ENCODE measurements at places on chromosomes 7 and 10.

- DNase-seq = no peak
These were observed 11.6 kb downstream of the TMEM273 start for GRCh38 chr10:49176310-49177268.

GRCh38 chr10:43219848-43220247, 47.0 kb downstream of the RASGEF1A start:
- no peak for DNase-seq

DNA sequence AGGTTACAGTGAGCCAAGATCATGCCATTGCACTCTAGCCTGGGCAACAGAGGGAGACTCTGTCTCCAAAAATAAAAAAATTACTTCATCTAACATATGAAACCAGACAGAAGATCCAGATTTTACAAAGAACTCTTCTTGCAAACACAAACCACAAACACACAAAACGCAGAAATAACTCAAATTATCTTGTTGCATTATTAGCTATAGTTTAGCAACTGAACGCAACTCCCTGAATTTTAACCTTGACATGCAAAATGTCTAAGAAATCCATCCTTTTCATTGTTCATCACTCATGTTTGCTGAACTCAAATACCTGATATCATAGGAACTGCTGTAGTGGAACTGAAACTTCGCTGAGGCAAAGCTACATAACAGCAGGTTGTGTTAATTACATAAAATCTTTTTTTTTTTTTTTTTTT, 64.1 kb downstream of the MICU1 start:
- DNase-seq = no peak

DNA sequence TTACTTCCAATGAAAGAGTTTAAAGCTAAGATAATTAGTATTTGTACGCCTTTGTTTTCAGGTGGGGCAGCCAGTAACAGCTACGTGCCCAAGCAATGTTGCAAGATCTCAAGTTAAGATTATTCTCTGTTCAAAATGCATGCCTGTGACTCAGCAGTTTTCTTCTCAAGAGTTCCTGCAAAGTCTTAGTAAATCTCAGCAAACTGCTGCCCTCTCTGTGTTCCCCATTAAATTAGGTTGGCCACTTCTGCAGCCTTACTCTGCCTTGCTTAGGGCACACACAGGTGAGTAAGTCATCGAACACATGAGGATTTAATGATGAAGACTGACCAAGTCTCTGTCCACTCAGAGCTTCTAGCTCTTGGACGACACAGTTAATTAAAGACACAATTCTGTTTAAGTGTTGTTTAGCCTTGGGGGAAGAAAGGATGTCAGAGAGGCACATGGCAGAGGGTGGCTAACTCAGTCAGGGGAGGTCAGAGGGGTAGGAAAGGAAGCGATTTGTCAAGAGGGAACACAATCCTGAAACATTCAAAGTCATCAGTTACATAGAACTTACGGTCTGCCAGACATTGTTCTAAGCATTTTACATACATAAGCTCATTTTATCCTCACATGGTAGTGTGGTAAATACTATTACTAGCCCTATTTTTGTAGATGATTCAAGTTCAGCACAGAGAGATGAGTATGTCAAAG, 20.2 kb upstream of the SLC35G1 start:
- DNase-seq = no peak

- DNase-seq = no peak
These were observed 784.7 kb upstream of the AUTS2 start for GRCh38 chr7:68813551-68814080.

GRCh38 chr7:51114501-51114900, 202.1 kb downstream of the COBL start:
- DNase-seq = no peak

DNA sequence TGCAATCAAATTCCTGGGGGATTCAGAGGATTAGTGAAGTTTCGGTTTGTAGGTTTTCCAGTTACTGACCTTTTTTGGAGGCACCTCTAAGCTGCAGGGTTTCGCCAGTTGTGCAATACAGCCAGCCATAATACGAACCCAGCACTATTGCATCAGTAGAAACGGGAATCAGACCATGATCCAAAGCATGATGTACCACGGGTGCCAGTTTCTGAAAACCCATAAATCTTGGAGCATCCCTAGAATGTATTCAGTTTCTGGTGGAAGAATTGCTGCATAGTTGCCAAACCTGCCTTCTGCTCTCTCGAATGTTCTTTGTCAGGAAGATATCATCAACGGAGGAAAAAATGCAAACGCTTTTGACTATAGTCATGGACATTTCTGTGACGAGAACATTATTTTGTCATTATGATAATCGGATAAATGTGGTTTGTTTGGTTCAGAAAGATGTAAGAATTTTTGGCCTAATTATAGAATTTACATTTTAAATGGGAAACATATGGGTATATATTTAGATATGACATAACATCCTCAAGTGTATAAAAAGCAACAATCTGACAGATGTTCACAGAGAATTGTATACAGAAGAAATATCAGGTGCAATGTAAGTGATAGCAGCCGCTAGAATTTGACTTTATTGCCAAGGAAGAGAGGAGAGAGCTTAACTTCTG, 186.2 kb upstream of the PRKCQ start:
- peak; percentile 54 for DNase-seq

- peak; percentile 90 for DNase-seq
These were observed 7.7 kb upstream of the OPN1SW start for GRCh38 chr7:128783143-128783861.

DNA sequence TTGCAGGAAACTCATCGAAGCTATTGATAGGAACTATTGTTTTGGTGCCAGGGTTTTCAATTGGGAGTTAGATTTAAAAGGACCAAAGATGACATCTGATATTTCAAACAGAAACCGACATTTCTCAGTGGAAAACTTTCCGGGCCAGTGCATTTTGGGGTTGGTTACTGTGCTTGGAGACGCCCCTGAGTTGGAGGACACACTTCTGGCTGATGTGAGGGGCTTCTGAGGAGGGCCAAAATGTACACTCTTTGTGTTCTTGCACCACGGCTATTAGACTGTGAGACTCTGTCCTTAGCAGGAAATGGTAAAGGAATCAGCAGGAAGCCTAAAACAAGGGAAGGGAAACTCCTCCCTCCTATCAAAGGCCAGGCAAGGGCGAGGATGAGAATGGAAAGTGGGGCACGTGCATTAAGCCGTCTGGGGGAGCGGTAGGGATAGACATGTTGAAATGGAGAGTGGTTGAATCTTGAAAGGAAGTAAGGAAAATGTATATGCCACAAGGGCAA, 1.8 kb upstream of the SRGN start:
- no peak for DNase-seq

DNA sequence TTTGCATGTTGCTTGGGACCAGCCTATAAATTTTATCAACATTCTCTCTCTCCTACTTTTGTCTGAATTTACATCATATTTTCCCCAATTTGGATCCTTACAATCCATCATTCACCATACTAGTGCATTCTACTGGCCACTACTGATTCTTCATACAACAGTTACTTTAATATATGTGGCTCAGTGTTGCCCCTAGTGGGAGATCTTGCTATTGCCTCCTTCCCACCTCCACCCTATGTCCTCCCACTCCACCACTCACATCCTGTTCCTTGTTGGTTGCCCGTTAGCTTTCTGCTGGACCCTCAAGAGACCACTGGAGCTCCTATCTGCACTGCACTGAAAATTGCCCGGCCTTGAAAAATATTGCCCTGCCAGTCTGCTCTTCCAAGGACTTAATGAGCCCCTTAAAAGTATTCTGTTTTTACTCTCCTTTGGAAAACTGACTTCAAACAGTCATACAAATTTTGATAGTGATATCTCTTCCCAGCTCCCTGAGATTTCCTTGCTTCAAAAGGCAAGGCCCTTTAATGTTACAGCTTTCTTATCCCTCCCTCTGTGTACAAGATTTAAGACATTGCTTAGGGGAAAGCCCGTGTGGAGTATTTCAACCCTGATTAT, 243.2 kb upstream of the TMEM229A start:
- DNase-seq = no peak

DNA sequence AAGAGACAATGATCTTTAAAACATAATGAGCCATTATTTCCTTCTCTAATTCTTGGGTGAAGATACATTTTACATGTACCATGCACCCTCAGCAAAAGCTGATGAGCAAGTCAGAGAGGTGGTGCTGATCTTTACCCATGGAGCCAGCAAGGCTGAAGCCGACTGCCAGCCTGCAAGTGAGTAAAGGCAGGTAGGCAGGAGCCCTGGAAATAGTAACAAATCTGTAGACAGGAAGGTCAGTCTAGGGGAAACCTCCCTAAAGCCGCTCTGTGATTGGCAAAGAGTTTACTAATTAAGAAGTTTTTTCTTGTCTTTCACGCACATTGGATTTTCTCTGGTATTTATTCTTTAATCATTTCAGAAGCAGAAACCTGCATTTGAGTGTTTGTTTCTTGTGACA, 67.9 kb downstream of the PRKCQ start:
- DNase-seq = no peak

DNA sequence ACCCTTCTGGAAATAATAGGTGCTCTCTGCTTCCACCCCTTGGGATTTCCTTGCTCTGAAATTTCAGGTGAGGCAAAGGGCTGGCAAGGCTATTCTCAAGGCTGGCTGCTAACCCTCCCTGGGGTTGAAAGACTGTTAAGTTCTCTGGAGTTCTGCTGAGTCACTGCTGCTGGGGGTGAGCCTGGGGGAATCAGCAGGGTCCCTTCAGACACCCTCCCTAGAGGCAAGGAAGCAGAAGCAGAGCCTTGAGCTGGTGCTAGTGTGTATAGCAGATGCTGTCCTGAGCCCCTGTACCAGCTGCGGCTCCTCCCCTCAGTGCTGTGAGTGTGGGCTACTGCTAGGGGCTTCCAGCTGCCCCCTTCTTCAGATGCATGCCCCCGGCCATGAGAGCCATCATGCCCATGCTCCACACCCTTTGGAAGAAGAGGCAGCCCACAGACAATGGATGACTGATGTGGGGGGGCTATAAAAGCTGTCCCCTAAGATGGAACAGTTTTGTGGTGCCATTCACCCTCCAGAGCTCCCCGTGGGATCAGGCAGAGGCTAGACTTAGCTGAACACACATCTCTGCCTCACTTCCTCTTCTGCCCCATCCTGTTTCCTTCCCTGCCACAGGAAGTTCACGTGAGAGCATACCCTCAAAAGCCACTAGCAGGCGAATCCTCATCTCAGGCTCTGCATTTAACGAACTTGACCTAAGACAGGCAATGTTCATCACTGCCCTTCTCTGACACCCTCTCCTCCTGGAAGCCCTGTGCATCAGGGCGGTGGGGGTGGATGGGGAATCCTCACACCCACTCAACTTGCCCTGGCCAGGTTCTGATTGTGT, 91.8 kb downstream of the SH3PXD2A start:
- no peak for DNase-seq

GRCh38 chr10:133088956-133089800, 1.5 kb downstream of the ADGRA1 start:
- DNase-seq = no peak

GRCh38 chr7:131293018-131293417, 34.7 kb upstream of the MKLN1 start:
- DNase-seq = no peak

- DNase-seq = no peak
These were observed 164.7 kb downstream of the CAMK1D start for GRCh38 chr10:12513775-12514673.

DNA sequence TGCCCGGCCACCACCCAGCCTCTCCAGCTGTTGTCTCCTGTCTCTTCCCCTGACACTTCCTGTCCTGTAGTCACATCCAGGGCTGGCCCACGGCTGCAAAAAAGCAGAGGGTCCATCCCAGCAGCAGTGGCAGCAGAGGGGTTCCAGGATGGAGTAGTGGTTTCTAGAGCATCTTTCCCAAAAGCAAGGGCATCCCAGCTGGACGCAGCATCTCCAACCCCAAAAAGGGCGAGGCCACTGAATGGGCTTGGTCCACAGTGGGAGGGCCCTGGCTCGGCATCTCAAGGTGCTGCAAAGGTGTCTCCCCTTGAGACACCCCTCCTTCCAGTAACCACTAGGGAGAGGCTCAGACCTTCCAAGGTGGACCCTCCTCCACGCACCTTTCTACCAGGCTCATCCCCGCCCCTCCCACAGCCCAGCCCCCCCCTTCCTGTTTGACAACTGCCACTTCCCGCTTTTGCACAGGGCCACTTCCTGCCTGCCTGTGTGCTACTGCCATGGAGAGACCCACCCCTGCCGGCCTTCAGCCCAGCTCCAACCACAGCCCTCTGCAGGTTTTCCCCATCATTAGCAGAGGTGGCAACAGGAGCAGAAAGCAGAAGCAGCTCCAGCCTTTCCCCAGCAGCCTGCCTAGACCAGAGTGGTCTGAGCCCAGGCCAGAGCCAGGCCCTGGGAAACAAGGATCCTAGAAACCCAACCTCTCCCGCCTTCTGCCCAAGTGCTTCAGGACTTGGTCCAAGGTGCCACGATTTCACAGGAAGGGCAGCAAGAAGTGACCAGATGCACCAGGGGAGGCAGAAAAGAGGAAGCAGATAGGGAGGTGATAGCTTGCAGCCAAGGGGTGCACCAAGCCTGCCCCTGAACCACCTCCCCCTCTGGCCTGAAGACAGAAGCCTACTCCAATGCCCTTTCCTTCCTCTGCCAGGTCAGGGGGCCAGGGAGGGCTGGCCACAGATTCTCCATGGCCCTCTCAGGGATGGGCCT, 8.6 kb downstream of the CAMK2G start:
- DNase-seq = no peak

- no peak for DNase-seq
These were observed 47.3 kb downstream of the NPVF start for GRCh38 chr7:25180946-25181345.

GRCh38 chr10:107806026-107806425, 641.5 kb upstream of the SORCS1 start:
- no peak for DNase-seq

DNA sequence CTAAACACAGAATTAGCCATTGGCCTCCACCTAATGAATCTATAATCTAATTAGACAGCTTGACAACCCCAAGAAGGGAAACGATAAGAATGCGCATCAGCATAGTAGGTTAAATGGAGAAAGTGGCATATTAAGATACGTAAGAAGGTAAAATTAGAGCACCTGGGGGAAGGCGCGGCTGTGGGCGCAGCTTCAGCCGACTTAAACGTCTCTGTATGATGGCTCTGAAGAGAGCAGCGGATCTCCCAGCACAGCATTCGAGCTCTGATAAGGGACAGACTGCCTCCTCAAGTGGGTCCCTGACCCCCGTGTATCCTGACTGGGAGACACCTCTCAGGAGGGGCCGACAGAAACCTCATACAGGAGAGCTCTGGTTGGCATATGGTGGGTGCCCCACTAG, 518.8 kb downstream of the PHTF2 start:
- no peak for DNase-seq

DNA sequence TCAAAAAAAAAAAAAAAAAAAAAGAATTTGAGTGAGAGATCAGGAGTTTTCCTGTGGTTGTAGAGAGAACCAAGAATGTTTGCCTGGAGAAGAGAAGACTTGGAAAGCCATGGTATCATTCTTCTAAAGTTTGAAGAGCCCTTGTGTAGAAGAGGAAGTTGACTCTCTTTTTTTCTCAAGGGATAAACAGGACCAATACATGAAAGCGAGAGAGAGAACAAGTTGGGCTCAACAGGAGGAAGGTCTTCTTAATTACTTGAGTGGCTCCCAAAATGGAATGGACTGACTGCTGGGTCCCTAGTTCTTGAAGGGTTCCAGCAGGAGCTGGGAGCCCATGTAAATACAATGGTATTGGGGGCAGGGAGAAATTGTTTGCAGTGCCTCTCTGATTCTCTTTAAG, 173.3 kb upstream of the ADO start:
- DNase-seq = no peak

- no peak for DNase-seq
These were observed 20.9 kb downstream of the AQP1 start for GRCh38 chr7:30932562-30932961.
